ENCODE measurements at places on chromosomes 2 and 18.
A peak's percentile ranks its signal among the peaks of the same experiment; 100 is the strongest.

- no peak for DNase-seq
These were observed 36.7 kb downstream of the RALB start for GRCh38 chr2:120289221-120289906.

GRCh38 chr2:32688541-32688940 lies 60.7 kb downstream of the TTC27 start:
- no peak for DNase-seq

DNA sequence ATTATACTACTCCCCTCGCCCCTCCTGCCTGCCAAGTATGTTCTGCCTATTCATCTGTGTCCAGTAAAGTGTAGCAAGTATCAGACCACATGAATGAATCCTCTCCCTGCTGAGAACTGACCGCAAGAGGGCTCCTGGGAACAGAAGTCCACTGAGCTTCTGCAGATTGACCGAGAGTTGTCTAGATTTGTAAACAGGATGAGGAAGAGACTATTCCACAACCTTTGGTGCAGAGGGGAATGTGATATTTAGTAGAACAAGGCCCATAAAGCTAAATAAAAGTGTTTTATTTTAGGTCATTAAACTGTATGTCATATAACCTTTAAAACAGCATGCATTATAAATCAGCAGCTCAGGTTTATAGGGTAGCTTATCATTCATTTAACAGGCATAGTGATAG lies 377.0 kb downstream of the DCC start:
- DNase-seq, result no peak

GRCh38 chr2:217092710-217093379 lies 233.0 kb upstream of the TNP1 start:
- DNase-seq, result no peak

DNA sequence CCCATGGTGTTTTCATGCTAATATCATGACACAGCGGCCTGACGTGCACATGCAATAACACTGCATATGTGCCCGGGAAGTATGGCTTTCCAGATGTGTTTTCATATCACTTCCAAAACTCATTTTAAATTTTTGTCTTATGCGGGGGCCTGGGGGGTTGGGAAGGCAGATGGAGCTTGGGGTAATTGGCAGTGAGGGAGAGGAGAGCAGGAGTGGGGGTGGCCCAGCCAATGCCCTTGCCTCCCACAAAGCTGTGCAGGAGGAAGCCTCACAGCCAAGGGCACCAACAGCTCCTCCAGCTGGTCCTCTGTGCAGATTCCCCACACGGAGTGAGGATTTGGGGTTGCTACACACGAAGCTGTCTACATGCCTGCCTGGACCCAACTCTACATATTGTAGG lies 805.2 kb downstream of the GALR1 start:
- DNase-seq, result no peak

GRCh38 chr2:130369965-130370341 lies 14.1 kb downstream of the PTPN18 start:
- DNase-seq, result no peak

- DNase-seq, result no peak
These were observed 18.0 kb upstream of the DNAH6 start for GRCh38 chr2:84498150-84498799.

DNA sequence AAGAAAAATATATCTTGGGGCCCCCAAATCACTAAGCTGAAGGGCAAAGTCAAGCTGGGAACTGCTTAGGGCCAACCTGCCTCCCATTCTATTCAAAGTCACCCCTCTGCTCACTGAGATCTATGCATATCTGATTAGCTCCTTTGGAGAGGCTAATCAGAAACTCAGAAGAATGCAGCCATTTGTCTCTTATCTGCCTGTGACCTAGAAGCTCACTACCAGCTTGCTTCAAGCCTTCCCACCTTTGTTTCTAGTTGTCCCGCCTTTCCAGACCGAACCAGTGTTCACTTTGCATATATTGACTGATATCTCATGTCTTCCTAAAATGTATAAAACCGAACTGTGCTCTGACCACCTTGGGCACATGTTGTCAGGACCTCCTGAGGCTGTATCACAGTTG lies 479.4 kb downstream of the METTL4 start:
- DNase-seq, result no peak

DNA sequence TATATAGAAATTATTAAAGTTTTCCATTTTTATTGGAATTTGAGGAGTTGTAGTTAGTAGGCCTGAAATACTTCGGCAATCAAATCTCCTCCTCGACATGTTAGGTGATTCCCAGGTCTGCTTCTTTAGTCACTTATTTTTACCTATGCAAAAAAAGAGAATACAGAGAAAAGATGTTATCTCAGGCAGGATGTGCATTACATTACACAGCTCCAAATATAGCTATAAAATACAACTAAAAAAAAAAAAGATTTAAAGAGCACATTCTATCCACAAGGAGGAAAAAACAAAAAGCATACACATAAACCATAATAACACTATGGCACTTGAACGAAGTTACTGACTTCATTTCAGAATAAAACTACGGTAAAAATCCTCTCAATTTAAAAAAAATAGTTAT lies 8.1 kb downstream of the STK17B start:
- DNase-seq, result peak; percentile 59

GRCh38 chr2:235740821-235741220 lies 247.0 kb downstream of the AGAP1 start:
- DNase-seq, result no peak

GRCh38 chr2:30280596-30281434 lies 49.5 kb downstream of the LBH start:
- no peak for DNase-seq

DNA sequence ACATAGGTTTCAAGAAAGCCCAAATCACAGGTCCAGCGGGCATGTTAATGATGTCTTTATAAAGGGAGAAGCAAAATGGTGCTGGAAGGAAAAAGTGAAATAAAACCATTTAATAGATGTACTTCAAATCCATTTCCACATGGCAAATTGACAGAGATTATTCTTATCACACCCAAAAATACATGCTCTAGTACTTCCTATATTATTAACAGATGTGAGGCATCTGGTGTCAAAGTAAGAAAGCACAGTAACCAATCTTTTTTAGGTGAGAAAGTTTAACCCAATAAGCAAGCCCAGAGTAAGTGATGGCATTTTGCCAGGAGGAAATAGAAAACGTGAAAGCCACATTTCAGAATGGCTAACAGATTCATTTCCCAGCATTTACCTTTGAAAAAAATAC lies 128.0 kb downstream of the ABCA12 start:
- DNase-seq, result no peak

GRCh38 chr2:23669413-23670244 lies 257.3 kb downstream of the ATAD2B start:
- no peak for DNase-seq

- no peak for DNase-seq
These were observed 86.9 kb downstream of the RDH14 start for GRCh38 chr2:18473241-18474181.

GRCh38 chr2:54691445-54692135 lies 31.9 kb upstream of the EML6 start:
- DNase-seq, result no peak

DNA sequence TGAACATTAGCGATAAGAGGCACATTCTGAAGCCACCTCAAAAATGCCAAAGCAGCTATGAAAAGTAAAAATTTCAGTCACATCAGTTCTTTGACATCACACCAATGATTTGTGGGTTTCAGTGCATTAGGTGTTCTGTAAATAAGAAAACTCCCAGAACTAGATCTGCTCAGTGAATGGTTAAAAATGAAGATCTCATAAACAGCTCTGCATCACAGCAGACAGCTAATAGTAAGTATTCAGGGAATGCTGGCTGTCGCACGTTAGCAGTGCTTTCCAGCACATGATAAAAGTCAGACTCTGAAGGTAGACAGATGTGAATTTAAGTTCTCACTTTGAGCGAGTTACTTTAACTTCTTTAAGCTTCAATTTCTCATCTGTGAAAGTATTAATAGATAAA lies 154.9 kb downstream of the SATB2 start:
- DNase-seq, result no peak

GRCh38 chr2:29206941-29207340 lies 91.7 kb downstream of the CLIP4 start:
- DNase-seq, result no peak

GRCh38 chr2:63589148-63589958 lies 590 bp downstream of the MDH1 start:
- peak; percentile 1 for DNase-seq

DNA sequence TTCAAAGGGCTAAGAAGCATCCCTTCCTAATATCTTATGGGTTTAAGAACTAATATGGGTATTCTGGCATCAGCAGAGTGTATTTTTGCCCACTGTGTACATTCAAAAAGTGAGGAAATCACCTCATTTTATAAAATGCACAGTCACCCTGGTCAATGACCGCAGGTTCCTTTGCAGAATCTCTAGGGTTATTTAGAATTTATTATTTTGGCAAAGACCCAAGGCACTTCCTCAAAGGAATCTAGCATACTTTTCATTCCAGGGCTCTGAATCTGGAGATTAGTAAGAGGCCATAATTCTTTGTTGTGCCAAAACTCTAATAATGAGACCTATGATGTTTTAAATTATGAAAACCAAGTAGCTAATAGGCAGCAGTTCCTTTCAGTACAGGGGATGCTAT lies 27.2 kb upstream of the CDH2 start:
- DNase-seq, result no peak

DNA sequence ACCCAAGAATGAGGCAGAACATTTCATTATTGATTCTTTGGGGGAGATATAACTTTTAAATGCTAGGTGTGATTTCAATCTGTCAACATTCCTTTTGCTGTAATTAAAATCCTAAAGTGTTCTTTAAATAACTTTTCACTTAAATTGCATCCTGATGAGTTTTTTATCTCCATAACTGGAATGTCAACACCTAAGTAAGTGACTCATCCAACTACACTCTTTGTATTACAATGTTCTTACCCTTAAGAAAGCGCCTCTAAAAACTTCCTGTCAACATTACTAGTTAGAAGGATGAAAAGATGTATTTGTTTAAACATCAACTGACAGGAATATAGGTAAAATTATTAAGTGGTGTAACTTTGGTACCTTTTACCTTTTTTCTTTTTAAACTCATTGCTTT lies 1657.0 kb downstream of the LRP1B start:
- no peak for DNase-seq

- no peak for DNase-seq
These were observed 363.7 kb upstream of the MYT1L start for GRCh38 chr2:2694746-2695145.

DNA sequence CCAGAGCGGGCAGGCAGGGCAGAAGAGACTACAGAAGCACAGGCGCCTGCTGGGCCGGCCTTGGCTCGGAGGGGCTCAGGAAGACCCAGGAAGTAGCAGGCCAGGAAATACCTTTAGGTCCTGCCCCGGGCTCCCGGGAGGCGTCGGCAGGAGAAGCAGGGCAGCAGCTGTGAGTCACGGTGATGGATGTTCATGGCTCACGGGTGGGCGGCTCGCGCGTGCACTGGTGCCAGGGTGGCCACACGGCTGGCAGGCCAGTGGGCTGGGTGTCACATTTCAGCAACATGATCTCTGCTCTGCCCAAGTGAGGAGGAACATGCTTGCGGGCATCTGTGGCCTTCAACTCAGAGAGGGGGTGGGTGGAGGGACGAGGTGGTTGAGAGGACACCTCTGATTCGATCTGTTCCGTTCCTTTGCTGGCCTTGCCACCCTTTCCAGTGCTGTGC lies 139.3 kb downstream of the KLHL29 start:
- DNase-seq, result no peak

GRCh38 chr18:1559563-1559962 lies 654.9 kb downstream of the ADCYAP1 start:
- DNase-seq, result no peak

GRCh38 chr2:82641598-82642180 lies 1817.4 kb downstream of the SUCLG1 start:
- DNase-seq, result no peak

- peak; percentile 11 for DNase-seq
These were observed 680 bp downstream of the ASNSD1 start for GRCh38 chr2:189661957-189662321.

DNA sequence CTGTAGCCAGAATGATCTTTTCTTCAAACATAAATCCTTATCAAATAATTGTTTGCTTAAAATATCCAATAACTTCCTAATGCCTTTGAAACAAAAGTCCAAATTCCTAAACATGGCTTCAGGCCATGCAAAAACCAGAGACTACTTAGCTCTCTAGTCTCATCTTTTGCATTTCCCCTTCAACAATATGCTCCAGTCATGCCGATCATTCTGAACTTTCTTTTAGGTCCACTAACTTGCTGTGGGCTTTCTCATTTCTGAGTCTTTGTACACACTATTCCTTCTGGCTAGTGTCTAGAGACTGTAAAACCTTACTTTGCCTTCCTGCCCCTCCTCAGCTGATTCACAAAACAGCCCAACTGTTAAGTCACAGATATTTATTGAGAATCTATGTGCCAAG lies 51.5 kb downstream of the VIL1 start:
- no peak for DNase-seq

DNA sequence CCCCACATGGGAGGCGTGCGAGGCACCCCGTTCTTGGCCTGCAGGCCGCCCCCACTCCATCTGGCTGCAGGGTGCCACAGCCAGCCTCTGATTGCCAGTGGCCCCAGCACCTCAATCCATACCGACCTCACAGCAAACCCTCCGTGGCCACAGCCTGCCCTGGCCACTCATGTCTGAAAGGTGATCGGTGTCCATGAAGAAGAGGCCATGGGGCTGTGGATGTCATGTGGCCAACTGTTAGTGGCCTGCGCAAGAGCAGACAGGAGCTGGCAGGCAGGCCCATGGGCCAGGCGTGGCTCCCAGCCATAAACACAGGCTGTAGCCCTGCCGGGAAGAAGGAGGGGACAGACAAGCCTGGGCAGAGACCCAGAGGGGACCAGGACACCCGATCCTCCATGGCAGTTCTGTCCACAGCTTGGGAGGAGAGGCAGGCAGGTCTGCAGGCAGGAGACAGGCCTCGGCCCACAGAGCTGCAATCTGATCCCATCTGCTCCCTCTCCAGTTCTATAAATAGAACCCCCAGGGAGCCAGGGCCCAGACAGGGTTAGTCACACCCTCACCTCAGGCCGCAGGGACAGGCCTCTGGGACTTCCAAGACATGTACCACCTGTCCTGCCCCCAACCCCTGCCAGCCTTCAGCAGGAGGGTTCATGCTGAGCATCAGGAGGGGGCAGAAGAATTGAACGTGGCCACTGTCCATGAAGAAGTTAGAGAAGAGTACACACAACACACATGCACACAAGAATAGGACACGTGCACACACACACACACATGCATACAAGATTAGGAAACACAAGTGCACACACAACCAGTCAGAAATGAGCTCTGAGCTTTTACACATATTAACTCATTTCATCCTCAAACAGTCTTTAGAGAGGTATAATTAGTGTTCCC lies 16.9 kb downstream of the STEAP3 start:
- DNase-seq, result no peak

DNA sequence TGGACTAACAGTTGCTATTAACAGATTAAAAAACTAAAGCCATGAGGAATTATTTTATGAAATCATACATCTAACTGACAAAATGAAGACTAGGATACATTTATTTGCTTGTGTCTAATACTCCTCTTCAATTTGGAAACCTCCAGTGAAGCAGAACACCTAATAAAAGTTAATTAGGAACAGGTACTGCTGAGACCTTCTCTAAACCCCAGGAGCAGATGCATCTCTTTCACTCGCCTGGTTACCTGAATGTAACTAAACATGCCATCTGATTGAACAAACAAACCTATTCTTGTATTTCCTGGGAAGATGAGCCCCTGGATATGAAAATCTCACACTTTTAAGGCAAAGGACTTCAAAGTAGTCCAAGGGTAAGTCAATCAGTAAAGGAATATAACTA lies 898.2 kb downstream of the NRXN1 start:
- no peak for DNase-seq

- peak; percentile 80 for DNase-seq
These were observed 19.0 kb upstream of the CXCR4 start for GRCh38 chr2:136136931-136137330.

- DNase-seq, result no peak
These were observed 109.0 kb downstream of the SETBP1 start for GRCh38 chr18:44789710-44790109.

- no peak for DNase-seq
These were observed 192.5 kb downstream of the HAUS1 start for GRCh38 chr18:46296656-46297055.

Data from CD4-positive, alpha-beta T cell treated with Interleukin-2 at 100 ng/mL for 4 hours (primary cell).